Thoracic aorta (tissue), 2 donors: ENCODE measurements at places on chromosomes 16 and 17. TPM values are rescaled to one million over a fixed set of nuclear protein-coding genes. Genes with fewer than 3 reads are reported as not detected.

- no peak for DNase-seq
Measured at GRCh38 chr17:41308918-41309359, at the start of gene KRTAP16-1. KRTAP16-1 (minus strand) TSS chr17:41309309; CDS start chr17:41309253, 56 bp downstream.

DNA sequence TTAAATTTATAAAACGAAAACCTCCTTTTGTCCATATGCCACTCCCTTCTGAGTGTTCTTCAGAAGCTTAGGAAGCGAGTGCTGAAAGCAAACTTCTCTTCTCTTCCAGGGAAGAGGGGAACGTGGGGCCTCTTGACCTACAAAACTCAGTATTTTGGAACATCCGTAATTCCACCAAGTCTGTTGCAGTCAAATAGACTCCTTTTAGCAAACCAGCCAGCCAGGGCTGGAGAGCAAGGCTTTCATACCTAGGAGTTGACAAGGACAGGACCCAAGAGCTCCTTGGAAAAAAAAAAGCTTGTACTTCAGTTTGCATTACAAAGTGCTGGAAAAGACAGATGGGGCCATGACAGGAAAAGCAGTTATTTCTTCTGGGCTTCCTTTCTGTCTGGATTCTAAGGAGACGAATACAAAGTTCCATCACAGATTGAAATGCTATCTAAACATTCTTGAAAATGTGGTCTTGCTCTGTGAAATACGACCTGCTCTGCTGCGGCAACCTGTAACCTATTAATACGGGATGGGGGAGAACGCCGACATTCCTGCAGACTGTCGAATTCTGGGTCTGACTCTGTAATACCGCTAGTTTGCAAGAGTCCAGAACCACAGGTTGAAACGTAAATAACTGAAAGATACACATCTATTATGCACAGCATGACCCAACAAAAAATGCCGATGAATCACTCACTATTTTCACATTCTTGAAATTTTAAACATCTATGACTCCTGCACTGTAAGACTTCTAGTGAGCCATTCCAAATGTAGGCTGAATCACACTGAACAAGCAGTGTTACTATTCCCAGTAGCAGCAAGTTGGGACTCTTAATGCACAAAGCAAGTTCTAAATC is 20.6 kb downstream of the VPS53 start:
- no peak for DNase-seq

C17orf78 gene
- not detected for total RNA-seq

EXOC3L1 gene
- total RNA-seq = 1.5 TPM

DNA sequence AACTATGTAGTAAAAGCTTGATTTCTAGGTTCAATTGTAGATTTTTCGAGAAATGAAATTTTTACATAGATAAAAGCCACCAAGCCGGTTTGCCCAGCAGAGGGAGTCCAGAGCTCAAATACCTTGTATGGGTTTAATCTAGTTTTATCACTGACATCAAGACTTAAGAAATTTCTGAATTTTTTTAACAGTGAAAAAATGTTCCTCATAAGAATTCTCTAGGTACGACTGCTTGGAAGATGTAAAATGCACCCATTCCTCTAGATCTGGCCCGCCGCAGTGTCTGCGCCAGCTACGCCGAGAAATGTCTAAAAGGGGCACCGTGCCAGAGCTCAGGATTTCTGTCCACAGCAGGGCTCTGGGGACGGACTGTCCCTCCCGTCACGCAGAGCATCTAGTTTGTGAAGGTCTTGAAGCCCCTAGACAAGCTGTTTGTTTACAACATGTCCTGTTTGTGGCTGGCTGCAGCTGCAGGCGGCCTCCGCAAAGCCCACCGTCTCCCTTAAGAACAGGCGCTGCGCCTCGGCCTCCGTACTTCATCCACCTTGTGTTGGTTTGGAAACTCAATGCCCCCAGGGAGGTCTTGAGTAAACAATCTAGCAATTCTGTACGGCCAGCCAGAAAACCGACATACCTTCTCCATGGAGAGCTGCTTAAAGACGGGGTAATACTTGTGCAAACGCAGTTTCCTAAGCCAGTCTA is 24.8 kb downstream of the MAP1LC3B start:
- no peak for DNase-seq

DNA sequence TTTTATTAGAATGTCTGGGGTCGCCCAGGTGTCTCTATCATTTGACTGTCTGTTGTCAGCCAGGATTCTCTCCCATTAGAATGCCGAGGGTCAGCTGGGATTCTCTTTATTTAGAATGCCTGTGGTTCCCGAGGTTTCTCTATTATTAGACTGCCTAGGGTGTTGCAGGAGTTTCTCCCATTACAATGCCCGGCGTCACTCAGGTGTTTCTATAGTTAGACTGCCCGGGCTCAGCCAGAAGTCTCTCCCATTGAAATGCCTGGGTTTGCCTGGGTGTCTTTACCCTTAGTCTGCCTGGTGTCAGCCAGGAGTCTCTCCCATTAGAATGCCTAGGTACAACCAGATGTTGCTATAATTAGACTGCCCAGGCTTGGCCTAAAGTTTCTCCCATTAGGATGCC is 2252.0 kb downstream of the TP53TG3F start:
- no peak for DNase-seq

GRCh38 chr16:67462279-67462655 is 18.7 kb downstream of the ATP6V0D1 start:
- no peak for DNase-seq

DNA sequence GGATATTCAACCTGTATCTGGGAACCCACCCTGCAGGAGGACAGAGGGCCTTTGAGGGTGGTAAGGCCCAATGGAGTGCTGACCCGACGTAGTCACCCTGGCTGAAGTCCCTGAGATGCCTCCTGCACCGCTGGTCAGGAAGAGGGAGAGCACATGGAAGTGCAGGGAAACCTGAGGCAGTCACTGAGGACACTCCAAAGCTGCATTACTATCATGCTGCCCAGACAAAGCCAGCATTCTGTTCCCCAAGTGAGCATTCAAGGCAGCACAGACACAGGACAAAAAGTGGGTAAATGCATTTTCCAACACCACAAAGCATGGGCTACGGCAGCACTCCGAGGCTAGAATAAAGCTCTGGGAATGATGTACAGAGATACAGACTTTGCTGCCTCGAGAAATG is 46.8 kb upstream of the BCAR1 start:
- DNase-seq = no peak

BCL6B gene
- total RNA-seq = 0.95 TPM

TBC1D24 gene
- 14.5 TPM for total RNA-seq

- DNase-seq = no peak
Measured at GRCh38 chr17:41684035-41684434, 4.7 kb upstream of the EIF1 start.

DNA sequence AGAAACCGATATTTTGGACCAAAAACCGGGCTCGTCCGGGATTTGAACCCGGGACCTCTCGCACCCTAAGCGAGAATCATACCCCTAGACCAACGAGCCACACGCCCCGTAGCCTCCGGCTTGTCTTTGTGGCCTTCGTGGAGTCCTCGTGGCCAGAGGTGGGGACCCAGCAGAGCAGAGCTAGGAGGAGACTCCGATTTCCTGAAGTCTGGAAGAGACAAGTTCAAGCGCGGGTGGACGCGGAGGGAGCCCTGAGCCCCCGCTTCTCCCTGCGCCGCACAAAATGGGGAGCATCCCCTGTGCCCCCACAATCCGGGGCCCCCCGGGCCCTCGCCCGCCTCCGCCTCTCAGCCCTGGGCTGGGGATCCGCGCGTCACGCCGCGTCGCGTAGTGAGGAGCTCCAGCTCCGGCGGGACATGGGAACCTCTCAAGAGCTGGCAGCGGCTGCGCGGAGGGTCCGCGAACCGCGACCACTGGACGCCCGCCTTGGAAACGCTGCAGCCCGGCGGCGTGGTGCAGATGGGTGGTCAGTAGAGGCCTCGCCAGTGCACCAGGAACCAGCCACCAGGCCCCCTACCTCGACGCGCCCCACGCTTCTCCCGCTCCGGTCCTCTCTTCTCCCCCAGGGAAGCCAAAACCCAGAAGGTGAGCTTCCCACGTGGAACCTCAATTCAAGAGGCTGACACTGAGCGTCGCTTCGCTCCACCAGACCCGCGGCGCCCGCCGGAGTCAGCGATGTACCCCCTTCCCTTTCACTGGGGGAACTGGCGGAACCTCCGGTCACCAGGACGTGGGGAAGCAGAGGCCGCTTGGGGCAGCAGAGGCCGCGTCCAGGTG is 5.2 kb upstream of the OR1F1 start:
- DNase-seq = no peak

DNA sequence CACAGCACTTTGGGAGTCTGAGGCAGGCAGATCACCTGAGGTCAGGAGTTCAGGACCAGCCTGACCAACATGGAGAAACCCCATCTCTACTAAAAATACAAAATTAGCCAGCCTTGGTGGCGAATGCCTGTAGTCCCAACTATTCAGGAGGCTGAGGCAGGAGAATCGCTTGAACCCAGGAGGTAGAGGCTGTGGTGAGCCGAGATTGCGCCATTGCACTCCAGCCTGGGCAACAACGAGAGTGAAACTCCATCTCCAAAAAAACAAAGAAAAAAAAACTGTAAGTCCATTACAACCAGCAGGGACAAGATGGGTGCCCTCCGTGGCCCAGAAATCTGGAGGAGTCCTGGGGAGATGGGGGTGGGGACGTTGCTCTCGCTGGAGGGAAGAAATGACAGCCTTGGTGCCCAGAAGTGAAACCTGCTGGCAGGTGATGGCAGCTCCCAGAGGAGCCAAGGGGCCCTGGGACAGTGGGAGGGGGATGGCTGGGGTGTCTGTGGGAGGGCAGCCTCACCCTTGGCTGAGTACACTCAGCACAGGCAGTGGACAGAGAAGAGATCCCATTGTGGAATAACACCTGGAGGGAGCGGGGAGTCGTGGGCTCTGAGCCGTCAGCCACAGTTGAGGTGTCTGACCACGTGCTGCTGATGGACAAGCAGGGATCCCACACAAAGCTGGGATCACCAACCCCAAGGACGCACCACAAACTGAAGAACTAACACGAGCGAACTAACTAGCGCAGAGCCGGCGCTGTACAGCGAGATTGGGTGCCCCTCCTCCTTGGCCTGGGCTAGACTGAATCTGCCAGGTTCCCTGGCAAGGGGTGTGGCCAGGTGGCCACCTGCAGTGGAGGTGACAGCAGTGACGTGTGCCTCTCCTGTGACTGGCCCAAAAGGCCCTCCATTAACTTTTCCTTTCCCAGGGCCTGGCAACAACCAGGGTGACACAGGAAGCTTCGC is 46.9 kb upstream of the BAHCC1 start:
- DNase-seq = no peak

- no peak for DNase-seq
Measured at GRCh38 chr17:15892731-15893657, 51.9 kb upstream of the ADORA2B start.

GRCh38 chr16:19389246-19389645 is 28.4 kb upstream of the TMC5 start:
- DNase-seq = no peak

GRCh38 chr16:25726430-25727098 is 34.8 kb downstream of the HS3ST4 start:
- DNase-seq = no peak

TLK2 gene
- total RNA-seq = 71.5 TPM

- no peak for DNase-seq
Measured at GRCh38 chr16:21150375-21151001, at the start of gene DNAH3. DNAH3 (minus strand) TSS chr16:21150846; CDS start chr16:21150319, 527 bp downstream.

GRCh38 chr16:15856901-15857698 is at the start of gene MYH11:
MYH11 (minus strand) TSS chr16:15857028; CDS start chr16:15838252, 18,776 bp downstream.
- DNase-seq = no peak

- DNase-seq = no peak
Measured at GRCh38 chr16:85136702-85137322, 24.5 kb upstream of the CIBAR2 start.

DNA sequence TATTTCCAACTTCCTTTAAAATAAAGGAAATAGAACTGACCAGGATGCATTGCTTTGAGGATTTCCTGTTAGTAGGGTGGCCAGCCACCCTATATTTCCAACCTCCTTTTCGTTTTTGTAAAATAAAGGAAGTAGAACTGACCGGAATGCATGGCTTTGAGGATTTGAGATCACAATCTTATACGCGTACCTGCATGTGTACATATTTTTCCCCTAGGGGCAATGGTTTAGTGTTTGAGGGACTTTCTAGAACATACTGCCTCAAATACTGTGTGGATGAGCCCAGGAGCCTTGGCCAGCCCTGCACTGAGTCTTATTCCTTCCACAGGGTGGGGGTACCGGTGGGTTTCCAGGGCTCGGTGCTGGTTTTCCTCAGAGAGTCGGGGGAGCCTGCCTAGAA is 25.6 kb downstream of the MAPK8IP3 start:
- no peak for DNase-seq

SPEM2 gene
- total RNA-seq = not detected

GRCh38 chr16:55913716-55914115 is 38.5 kb upstream of the CES5A start:
- no peak for DNase-seq

- no peak for DNase-seq
Measured at GRCh38 chr17:7014995-7015958, 2.9 kb downstream of the RNASEK start.

DNA sequence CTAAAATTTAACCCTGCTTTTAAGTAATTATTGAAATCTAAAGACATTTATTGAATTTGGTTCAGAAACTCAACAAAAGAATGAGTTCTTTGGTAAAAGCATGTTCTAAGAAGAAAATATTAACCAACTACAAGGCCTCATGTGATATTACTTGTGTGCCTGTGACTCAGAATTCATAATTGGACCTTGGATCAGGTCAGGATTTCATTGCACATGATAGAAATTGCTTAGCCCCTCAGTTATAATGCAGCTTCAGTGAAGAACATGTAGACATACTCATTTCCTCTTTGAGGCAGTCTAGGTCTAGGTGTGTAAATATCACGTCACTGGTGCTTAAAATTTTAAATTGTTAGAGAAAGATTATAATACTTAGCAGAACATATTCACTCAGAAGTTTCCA is 410.0 kb upstream of the SOX9 start:
- DNase-seq = no peak

GRCh38 chr17:30958187-30958586 is 12.7 kb upstream of the RNF135 start:
- DNase-seq = no peak

CALB2 gene
- 0.81 TPM for total RNA-seq

DNA sequence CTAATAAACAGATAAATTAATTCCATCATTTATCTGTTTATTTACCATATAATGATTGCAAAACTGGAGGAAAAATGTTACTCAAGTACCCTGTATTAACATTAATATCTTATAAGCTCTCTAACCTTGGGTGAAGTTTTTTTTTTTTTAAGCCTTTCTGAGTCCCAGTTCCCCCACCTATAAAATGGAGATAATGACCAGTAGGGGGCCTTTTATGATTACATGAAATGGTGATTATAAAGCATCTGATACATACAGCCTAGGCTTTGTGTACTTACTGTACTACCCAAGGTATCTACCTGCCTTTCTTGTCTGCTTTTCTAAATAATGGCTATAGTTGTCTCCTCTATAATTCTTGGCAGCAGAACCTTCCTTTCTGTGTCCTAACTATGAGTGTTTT is 22.6 kb downstream of the LRRC36 start:
- no peak for DNase-seq
